ENCODE measurements at places on chromosomes 7 and 10.

DNA sequence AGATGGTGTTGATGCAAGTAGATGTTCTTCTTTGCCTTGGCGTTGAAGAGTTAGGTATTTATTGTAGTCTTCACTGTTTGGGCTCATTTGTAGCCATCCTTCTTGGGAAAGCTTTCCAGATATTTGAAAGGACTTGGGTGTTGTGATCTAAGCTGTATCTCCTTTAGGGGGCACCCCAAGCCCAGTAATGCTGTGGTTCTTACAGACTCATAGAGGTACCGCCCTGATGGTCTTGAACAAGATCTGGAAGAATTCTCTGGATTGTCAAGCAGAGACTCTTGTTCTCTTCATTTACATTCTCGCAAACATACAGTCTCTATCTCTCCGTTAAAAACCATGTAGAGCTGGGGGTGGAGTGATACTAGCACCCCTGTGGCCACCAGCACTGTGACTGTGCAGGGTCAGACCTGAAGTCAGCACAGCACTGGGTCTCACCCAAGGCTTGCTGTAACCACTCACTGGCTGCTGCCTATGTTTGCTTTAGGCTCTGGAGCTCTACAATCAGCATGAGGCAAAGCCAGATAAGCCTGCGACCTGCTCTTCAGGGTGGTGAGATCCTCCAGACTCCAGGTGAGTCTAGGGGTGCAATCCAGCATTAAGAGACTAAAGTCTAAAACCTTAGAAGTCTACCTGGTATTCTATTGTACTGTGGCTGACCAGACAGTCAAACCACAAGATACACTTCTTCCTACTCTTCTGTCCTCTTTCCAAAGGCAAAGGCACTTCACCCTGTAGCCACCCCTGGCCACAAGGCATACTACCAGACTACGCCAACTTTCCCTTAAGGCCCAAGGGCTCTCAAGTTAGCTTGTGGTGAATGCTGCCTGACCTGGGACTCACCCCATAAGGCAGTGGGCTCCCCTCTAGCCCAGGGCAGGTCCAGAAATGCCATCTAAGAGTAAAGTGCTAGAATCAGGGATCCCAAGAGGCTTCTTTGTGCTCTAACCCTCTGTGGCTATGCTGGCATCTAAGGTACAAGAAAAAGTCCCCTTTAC is 209.7 kb upstream of the TMEM196 start:
- peak; percentile 7 for DNase-seq

DNA sequence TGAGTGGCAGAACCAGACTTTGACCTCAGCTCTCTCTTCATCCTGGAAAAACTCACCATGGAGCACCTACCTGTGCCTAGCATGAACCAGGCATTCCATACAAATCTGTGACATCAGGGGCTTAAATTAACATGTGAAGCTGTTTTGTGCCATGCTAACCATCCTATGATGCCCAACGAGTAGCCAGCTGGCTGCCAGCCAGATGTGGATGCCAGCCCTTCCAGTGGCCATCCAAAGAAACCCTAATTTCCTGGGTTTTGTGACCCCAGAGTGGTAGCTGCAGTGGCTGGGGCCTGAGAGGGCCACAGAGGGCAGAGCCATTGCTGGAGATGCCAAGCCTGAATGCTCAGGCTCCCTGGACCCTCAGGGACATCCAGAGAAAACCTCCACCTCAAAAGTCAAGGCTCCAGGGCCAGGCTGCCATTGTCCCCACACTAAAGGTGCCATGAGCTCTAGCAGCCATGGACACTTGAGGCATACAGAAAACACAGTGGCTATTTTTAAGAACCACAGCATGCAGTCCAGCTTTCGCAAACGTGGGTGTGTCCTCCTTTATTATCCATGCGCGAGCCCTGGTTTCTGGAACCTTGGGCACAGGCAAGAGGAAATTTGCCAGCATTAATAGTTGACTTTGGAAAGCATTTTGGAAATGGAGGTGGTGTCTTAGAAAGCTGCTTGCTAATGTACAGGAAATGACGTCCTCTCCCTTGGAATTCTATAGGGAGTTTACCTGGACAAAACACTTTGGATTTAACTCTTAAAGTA is 6.0 kb downstream of the CPXM2 start:
- no peak for DNase-seq

DNA sequence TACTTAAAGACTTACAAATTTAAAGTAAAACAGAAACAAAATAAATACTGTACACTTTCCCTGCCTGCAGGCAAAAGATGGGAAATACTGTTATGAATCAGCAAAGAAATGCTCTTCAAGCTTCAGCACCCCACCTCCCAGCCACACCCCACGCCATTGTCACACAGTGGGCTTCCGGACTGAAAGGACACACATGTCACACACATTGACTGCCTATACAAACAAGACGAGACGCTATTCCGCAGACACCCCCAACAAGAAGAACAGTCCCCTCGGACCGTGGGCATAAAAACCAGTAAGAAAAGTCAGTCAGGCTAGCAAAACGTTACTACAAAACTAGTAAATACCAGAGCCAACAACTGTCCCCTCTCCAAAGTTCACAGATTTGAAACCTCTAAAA is 22.2 kb upstream of the PARP12 start:
- peak; percentile 36 for DNase-seq

DNA sequence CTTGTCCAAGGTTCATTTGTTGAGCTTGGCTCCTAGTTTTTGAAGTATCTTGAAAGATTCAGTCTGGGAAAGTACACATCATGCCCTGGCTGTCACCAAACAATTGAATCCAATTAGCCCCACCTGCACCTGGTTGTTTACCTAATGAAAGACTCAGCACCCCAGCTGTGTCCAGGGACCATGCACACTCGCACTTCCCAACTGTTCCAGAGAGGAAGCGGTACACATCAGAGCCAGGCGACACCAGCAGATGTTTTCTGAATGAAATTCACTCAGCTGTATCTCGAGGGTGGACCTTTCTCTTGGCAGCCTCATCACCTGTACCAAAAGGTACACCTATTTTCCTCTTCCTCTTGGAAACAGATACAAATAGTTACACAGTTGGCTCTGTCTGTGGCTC is 216.4 kb upstream of the LRGUK start:
- no peak for DNase-seq

DNA sequence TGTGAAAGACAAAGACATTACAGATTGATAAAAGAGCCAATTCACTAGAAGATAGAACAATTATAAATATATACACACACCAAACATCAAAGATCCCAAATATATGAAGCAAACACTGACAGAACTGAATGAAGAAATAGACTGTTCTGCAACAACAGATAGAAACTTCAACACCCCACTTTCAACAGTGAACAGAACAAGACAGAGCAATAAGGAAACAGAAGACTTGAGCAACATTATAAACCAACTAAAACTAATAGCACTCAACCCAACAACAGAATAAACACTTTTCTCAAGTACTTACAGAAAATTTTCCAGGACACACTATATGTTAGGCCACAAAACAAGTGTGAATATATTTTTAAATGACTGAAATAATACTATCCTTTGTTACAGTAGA is 10.9 kb downstream of the CDCA7L start:
- no peak for DNase-seq
